Large intestine (tissue), 12 donors: ENCODE measurements at places on chromosomes 13 and 19.

DNA sequence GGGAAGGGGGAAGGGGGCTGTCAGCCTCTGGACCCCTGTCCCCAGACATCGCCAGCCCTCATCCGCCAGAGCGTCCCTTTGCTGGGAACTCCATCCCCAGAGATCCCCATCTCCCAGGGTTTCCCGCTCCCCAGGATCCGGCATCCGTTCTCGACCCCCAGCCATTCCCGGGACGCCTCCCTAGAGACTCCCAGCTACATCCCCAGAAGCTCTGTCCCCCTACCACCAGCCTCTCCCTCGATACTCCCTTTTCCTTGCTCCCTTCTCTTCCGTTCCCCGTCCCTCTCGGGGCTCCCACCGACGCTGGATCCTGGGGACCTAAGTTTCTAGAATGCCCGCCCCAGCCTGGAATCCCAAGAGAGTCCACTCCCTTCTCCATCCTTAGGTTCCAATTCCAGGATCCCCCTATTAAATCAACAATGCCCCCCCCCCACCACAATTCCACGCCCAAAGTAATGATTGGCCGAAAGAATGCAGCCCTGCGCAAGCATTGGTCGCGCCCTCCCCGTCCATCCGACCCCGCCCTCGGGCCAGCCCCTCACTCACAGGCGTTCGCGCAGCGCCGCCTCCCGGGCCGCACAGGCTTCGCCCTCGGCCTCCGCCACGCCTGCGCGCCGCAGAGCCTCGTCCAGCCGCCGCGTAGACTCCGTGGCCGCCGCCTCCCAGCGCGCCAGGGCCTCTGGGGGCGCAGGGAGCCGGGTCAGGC lies 3.2 kb downstream of the CCDC194 start:
- peak; percentile 90 for DNase-seq

DNA sequence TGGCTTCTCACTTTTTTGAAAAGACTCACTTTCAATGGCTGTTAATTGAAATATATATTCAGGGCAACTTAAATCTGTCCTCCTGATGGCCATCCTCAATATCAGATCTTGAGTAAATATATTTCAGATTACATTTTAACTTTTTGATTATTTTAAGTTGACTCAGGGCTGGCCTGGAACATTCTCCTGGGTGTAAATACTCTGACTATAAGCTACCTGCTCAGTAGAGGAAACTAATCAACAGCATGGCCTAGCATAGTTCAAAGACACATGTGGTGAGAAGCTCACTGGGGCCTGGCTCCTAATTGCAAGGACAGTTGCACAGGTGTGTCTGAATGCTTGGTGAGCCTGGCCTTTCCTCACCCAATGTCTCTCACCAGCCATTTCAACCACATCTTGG lies 5.5 kb upstream of the ZNF726 start:
- DNase-seq = no peak

- DNase-seq = no peak
Measured at GRCh38 chr13:46934749-46935148, 37.9 kb upstream of the HTR2A start.

- no peak for DNase-seq
Measured at GRCh38 chr13:20197361-20197834, 4.7 kb upstream of the GJB2 start.

- no peak for DNase-seq
Measured at GRCh38 chr19:43318796-43319314, 34.6 kb upstream of the CD177 start.

- DNase-seq = no peak
Measured at GRCh38 chr13:59494151-59494550, 669.6 kb downstream of the DIAPH3 start.

DNA sequence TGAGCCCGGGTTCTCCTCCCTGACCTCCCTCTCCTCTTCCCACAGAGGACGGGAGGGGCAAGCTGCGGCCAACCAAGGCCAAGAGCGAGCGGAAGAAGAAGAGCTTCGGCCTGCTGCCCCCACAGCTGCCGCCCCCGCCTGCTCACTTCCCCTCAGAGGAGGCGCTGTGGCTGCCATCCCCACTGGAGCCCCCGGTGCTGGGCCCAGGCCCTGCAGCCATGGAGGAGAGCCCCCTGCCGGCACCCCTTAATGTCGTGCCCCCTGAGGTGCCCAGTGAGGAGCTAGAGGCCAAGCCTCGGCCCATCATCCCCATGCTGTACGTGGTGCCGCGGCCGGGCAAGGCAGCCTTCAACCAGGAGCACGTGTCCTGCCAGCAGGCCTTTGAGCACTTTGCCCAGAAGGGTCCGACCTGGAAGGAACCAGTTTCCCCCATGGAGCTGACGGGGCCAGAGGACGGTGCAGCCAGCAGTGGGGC lies 162.2 kb downstream of the KDM4B start:
- peak; percentile 18 for DNase-seq
